Stimulated activated CD4-positive, alpha-beta T cell treated with anti-CD3 and anti-CD28 coated beads, Interleukin-1b, Interleukin-23, amount 100 ng/mL, for 1 hour (primary cell): ENCODE measurements at places on chromosomes 3 and 15.

GRCh38 chr3:119294696-119295671, 801 bp downstream of the ARHGAP31 start:
- DNase-seq, result no peak

- no peak for DNase-seq
Measured at GRCh38 chr3:9111417-9111816, 138.0 kb downstream of the SRGAP3 start.

DNA sequence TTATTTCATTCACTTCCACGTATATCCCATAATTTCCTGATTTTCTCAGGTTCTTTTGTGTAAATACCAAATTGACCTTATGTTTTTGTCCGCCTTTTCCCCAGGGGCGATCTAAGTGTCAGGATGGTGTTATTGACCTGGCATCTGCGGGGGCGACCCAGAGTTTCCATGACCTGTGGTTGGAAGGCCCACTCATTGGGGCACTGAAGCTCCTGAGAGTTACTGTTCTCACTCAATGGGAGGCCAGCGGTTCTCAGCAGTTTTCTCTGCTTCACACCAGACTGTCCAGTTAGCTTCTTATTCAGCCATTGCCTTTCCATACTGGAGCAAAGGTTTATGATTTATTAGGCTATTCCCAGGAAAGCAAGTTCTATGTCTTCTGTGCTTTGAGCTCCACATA, 53.3 kb downstream of the B3GALNT1 start:
- no peak for DNase-seq

- no peak for DNase-seq
Measured at GRCh38 chr3:107739227-107739626, 216.5 kb downstream of the BBX start.

DNA sequence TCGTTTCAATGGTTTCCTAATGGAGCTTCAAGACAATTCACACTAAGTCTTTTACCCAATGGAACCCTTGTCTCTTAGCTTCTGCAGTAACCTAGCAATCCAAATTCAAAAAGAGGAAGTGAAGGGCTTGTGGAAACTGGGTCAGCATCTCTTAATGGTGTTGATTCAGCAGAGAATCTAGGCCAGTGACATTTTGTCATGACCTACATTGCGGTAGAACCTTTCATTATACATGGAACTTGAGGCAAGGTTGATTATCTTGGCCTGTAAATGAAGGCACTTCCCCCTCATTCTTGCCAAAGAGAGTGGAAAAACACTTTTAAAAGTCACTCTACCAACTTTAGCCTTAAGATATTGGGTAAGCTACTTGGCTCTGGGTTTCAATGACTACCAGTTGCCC, 42.8 kb downstream of the C2CD4B start:
- no peak for DNase-seq

DNA sequence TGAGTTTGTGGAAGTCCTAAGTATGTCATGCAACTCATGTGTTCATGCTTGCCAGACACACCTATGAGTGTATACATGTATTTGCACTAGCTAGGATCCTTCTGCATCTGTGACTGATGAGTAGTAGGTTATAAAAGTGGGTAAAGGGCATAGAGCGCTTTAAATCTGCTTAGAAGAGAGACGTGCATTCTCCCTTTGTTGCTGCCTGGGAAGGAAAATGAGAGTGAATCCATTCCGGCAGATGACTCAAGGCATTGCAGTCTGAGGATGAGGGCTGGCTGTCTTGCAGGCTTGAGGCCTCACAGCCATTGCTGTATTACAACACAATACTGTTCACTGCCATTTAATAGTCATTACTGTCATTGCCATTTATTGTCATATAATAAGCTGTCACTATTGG, 120.8 kb upstream of the UMPS start:
- no peak for DNase-seq

DNA sequence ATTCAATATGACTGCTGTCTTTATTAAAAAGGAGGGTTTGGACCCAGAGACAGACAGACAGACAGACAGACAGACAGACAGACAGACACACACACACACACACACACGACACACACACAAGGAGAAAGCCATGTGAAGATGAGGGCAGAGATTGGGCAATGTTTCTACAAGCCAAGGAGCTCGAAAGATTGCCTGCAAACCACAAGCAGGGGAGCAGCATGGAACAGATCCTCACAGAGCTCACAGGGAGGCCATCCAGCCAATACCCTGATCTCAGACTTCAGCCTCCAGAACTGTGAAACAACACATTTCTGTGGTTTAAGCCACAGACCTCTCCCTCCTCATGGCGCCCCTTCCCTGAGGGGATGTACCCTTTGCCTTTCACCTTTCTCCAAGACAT, 35.8 kb upstream of the ABHD2 start:
- DNase-seq, result no peak

DNA sequence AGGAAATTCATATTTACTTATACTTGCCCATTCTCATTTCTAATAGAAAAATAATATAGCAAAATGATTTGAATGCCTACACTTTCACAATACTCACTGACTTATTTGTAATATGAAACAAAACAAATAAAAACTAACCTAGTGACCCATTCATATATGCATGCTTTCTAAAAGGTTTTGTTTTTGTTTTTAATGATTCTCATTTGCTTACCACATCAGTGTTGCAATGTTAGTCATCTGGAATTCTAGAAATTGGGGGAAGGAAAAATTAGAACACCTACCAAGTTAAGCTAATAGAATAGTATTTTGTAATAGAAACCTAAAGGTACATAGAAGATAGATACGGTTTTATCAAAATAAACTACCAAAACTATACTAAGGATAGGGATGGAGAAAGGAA, 214.1 kb upstream of the CNTN6 start:
- no peak for DNase-seq

DNA sequence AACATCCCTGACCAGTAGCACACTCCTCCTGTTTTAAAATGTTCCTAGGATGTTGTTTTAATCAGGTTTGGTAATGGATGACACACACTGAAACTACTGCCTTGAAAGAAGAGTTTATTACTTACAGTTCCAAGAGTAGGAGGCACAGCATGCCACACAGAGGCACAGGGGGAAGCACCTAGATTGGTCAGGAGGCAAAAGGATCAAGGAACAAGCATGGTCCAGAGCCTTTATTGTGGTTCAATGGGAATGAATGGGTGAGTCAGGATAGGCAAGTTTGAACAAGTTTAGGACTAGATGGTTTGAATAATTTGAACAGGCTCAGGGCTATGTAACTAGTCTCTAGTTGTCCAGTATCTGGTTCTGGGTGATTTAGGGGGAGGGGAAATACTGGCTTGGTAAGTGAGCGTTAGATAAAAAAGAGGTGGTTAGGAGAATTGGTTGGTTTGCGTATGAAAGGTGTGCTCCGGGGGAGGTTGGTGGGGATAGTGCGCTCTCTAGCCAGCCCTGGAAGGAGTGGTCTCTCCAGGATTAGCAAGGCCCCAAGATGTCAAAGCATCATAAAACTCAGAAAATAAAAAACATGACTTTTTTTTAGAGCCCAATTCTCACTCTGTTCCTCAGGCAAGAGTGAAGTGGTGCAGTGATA, 35.1 kb downstream of the TMOD3 start:
- no peak for DNase-seq

DNA sequence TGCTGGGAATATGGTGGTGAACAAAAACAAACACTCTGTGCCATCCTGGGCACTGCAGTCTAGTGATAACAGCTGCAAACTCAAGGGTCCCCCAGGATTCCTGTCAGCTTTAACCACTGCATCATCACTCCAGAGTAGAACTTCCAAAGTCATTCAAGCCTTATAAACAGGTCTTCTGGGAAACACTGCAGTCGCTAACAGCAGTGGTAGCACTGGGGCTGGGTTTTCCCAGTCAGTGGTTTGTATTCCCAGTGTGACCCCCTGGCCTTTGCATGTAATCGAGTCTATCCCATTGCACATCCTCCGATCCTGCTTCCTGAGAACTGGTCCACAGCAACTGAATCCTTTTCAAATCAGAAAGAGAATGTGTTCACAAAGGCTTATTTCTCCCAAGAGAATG, 623.5 kb downstream of the EDEM1 start:
- DNase-seq, result no peak

- no peak for DNase-seq
Measured at GRCh38 chr3:39587113-39587512, 119.6 kb downstream of the MOBP start.

GRCh38 chr3:48402281-48402732, 27.6 kb downstream of the PLXNB1 start:
- no peak for DNase-seq

- no peak for DNase-seq
Measured at GRCh38 chr3:36959821-36960220, 15.0 kb upstream of the TRANK1 start.

- no peak for DNase-seq
Measured at GRCh38 chr15:45087513-45087912, 26.5 kb downstream of the DUOX2 start.

GRCh38 chr3:13062647-13063046, 10.6 kb downstream of the IQSEC1 start:
- no peak for DNase-seq

- no peak for DNase-seq
Measured at GRCh38 chr3:17894434-17895060, 152.1 kb upstream of the TBC1D5 start.

GRCh38 chr3:17605032-17605431, 137.4 kb downstream of the TBC1D5 start:
- no peak for DNase-seq

DNA sequence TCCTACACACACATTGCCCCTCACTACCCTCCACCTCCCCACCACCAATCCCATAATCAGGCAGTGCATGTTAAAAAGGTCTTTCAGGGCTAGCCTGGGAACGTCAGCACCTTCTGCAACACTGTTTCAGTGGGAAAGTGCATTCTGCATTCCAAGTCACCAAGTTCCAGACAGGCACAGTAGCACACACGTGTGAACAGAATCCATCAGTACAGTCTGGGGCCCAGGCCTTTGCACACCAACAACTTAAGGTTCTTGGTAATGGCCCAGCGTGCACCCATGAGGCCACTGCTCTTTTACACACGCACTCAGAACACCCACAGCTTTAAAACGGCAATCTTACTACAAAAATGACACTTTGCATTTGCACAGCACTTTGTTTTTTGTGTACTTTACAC, 1.2 kb downstream of the ANXA2 start:
- no peak for DNase-seq

DNA sequence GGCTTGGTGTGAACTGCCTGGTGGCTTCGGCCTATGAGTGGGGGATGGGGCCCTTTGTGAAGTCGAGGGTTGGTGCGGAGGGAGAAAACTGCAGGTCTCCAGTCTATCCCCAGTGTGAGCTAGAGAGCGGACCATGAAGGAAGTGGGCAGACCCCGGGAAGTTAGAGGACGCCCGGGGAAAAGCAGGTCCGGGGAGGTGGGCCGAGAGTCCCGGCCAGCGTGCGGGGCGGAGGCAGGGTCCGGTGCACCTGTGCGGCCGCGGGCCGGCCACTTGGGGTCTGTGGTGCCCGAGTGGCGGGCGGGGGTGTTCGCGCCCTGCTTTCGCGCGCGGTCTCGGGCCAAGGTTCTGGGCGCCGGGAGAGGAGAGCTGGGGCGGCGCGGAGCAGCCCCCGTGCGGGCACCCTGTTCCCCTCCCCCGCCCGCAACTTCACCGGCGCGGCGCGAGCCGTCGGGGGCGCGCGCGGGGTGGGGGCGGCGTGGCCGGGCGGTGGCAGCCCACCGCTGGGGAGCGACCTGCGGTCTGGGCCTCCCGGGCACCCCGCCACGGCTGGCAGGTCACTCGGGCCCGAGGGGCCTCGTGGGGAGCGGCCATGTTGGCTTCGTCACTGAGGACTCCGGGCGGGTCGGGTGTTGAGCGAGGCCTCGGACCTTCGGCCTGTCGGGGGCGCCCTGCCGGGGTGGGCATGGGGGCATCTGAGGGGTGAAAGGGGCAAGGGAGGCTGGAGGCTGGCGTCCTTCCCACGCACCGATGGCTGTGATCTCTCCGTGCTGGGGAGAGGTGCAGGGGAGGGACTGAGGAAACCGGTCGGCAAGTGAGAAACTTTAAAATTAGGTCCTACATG, 4.8 kb downstream of the UBE2E1 start:
- peak; percentile 14 for DNase-seq
